Stimulated activated CD8-positive, alpha-beta memory T cell treated with anti-CD3 and anti-CD28 coated beads, Interleukin-15, amount 100 ng/mL, for 24 hours (primary cell): ENCODE measurements at places on chromosomes 11 and 22.

DNA sequence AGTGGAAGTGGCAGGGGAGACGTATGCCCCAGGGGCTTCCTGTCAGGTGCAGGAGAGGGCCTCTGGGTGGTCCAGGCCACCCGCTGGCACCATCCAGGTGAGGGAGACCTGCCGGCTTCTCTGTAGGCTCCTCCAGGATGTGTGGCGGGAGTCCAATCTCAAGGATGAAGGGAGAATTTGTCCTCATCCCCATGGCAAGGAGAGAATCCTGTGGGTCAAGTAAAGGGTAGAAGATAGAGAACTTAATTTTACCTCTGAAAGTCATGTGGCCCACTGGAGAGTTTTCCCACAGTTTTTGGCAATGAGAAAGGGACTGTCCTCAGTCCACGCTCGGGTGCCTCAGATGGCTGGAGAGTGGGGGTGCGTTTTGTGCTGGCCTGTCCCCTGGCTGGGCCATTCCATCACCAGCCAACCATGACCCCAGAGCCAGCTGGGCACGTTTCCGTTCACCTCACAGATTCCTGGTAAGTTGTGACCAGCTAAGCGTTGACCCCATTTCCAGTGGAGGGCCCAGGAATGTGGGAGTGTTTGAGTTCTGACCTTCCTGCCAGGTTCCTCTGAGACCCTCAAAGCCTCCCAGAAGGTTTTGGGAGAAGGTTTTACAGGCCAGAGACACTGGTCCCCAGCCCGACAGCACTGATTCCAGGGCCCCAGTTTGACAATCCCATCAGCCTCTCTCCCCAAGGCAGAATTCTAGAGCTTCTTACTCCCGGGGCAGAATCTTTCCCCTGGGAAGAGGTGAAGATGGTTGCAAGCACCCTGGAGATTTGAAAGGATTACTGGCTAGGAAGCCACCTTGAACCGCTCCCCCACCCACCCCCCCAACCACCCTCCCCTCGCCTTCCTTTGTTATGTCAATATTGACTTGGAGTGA is 2.6 kb downstream of the OVOL1 start:
- DNase-seq: no peak

DNA sequence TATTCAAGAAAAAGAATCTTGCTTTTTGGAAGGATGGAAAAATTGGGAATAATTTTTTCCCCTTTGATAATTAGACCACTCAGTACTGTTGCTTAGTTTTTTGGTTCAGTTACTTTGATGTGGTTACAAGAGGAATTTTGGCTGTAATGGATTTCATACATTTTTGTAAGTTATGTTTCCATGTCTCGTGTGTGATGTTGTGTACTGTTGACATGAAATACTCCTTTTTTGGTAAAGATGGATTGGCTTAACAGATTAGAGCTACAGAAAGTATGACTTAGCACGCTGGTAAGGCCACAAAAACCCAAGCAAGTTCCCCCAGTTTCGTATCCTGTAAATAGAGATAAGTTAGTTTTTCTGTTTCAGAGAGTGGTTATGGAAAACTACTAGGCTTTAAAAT is 11.9 kb downstream of the TBCEL start:
- DNase-seq: no peak

- DNase-seq: no peak
Measured at GRCh38 chr11:28757725-28758515, 649.7 kb downstream of the METTL15 start.

GRCh38 chr22:24435323-24435645 is 7.9 kb downstream of the ADORA2A start:
- no peak for DNase-seq
